ENCODE measurements at places on chromosomes 1 and 21.

DNA sequence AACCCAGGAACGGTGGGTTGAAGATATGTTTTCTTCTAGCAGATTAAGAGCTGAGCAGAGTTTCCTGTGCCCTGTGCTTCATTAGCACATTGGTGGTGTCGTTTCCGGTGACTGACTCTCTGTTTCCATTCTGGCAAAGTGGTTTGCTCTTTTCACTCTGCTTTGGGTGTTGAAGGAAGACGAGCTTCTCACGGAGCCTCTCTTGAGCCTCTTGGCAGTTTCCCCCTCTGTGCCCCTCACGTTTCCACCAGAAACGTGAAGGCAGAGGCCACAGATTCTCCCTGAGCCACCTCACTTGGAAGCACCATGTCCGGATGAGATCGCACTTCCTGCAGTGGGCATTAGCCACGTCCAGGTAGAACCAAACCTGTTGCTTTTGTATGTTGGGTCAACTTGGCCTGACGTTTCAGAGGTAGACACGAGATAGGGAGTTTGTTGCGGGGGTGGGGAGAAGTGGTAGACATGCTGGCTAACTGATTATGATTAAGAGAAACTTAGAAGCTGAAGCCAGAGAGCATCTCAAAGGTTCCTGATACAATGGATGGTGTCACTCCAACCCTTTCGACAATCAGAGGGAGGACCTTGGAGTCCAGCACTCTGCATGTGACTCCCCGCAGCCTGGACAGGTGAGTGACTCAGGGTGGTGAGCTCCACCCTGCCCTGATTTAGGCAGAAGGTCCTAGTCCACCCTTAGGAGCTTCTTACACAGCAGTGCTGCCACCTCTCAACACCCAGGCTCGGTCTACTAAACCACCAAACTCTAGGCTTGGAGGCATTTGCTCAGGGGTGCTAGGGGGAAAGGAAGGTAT is at the start of gene LAX1:
TSS of gene LAX1 (plus strand) at position 155 of the 809 bp plus-strand sequence. CDS start at position 538, 383 bp downstream.
- no peak for DNase-seq

DNA sequence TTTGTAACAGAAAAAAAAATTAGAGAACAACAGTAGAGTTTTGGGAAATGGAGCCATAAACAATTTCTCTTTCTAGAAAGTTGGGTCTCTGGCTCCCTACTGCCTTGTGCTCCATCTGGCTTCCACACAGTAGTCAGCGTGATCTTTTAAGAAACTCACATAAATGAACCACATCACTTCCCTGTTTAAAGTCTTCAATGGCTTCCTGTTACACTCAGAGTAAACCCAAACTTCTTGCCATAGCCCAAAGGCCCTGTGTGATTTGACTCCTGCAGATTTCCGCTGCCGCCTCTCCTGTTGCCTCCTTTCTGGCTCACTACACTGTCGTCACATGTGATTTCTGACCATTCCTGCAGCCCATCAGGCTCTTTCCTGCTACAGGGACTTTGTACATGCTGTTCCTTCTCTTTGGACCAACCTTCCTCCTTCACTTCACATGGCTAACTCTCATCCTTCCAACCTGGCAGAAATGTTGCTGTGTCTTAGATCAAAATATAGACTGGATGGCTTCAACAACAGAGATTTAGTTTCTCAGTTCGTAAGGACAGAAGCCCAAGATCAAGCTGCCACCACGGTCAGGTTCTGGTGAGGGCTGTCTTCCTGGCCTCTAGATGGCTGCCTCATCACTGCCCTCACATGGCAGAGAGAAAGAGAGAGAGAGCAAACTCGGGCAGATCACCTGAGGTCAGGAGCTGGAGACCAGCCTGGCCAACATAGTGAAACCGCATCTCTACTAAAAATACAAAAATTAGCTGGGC is 34.0 kb downstream of the OPRD1 start:
- DNase-seq, result no peak

DNA sequence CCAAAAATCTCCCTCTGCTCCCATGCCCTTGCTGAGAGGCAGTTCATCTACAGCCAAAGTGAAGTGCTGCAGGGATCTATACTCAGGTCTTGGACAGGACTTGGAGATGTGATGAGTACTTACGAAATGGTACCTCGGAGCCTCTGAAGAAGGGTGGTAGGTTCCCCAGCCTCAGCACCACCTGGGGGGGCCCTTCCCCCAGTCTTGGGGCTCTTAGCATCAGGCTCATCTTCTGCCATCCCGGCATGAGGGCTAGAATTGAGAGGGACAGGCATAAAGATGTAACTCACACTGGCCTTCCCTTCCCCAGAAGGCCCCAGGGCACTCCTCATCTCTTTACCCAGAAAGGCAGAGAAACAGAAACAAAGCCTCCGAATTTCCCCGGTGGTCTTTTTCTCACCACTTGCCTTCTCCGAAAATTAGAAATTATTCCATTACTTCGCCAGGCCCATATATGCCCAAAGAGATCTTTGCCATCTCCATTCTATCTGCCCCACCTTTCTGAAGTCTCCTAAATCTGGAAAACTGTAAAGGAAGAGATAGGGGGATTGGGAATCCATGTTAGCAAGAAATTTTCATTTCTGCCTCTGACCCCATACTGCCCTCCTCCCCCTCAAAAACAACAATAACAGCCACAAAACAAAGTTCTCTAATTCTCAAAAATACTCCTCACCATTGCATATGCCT is 827 bp downstream of the RFX5 start:
- no peak for DNase-seq

DNA sequence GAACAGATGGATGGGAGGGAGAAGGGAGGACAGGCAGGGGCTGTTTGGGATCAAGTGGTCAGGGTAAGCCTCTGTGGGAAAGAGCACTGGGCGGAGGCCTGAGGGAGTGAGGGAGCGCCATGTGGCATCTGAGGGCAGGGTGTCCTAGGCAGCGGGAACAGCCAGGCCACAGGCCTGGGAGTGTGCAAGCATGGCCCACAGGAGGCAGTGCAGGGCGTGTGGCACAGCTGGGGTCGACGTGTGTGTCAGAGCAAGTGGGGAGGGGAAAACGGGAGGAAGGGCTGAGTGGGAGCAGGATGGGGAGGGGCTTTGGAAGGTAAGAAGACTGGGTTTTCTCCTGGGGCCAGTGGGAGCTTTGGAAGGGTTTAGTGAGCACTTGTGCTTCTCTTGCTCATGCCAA is 143.4 kb downstream of the SYF2 start:
- DNase-seq, result no peak

DNA sequence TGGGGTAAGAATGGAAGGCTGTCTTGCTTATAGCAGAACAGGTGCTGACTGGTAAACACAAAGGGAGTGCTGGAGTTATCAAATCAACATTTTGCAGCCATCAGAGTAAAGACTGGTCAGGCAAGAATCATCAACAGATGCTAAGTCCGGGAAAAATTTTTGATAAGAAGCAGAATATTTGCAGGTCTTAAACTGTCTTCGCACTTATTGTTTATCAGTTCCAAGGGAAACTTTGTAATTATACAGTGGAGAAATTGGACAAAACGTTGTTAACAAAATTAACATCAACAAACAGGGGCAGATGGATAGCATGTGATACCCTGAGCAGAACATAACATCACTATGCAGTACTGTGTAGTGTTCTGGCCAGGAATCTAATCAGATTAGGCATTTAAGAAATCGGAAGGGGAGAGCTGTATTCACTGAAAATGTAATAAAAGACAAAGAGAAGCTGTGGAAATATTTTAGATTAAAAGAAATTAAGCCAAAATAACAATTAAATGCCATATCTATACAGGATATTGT is 127.1 kb downstream of the DAB1 start:
- no peak for DNase-seq
